NCI-H69 (cell line): ENCODE measurements at places on chromosomes 2 and 18.

GRCh38 chr2:56687169-56687568, 503.4 kb downstream of the CCDC85A start:
- DNase-seq: no peak

- DNase-seq: no peak
These were observed 15.8 kb upstream of the RNU2-63P start for GRCh38 chr2:88032070-88032702.

DNA sequence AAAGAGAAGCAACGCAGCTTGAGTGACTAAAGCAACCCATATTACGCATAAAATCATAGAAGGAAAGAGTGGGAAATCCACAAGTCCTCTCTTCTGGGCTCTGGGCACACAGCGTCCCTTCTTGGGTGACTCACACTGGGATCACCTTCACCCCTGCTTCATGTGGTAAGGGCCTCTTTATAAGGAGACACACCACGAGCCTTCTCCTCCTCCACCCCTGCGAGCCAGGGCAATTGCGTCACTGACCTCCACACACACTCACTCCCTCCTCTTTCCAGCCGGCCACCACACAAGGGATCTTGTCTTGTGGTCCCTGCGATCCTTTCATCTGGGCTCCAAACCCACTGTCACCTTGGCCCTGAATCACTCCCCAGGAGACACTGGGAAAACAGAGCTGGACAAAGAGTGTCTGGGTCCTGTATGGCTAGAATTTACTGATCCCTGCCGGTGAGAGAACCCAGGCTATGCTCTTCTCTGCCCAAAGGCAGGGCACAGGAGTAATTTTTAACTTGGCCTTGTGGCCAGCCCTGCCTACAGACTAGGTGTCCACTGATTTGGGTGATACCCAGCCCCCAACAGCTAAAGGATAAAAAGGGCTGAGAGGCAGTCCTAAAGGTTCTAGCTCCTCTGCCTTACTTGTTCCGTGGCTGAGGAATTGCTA, 35.3 kb downstream of the NHEJ1 start:
- DNase-seq: no peak

DNA sequence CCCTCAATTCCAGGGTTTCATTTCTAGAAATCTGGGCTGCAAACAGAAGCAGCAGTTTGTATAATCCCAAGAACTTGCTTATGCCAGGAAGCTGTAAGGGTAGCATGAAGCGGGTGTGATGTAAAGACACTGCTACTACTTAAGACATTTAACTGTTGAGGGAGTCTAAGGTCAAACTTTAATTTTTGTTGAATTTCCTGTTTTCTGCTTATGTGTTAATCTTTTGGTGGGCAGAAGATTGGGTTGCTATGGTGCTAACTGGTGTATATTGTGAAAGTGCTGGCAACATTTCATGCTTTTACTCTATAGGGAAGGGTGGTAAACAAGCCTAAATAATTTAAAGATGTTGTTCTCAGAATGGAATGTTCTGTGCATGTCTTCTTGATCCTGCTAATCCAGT, 2.7 kb downstream of the NCOA1 start:
- no peak for DNase-seq

- peak; percentile 90 for DNase-seq
These were observed 352.8 kb downstream of the RNF144A start for GRCh38 chr2:7270011-7270431.

DNA sequence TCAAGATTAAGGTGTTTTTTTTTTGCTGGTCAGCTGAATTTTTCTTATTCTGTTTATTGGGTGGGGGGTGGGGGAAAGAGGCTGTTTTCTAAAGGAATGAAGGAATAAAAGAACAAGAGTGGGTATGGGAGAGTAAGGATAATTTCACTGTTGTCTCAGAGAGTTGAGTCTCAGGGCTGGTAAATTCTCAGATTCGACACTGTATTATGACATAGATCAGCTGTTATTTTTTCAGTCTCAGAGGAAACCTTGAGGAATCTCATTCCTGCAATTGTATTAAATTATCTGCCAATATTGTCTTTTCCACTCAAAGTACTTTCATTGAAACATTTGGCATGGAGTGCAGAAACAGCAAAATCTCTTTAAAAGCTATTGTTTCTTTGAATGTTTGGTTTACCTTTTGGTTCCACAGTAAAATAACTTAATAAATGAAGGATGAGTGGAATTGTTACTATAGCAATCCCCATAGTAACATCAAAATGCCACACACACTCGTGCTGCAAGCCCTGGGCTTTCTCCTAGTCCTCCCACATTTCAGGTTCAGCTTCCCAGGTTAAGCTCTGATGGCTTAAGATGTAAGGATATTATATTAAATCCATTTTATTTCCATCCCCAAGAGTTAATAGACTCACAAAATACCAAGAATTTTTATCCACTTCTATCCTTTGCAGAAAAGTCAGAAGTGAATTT, 478.7 kb upstream of the TCF4 start:
- DNase-seq: no peak
